ENCODE measurements at places on chromosomes 3 and 15. TPM values are rescaled to one million over a fixed set of nuclear protein-coding genes. Genes with fewer than 3 reads are reported as not detected.

DNA sequence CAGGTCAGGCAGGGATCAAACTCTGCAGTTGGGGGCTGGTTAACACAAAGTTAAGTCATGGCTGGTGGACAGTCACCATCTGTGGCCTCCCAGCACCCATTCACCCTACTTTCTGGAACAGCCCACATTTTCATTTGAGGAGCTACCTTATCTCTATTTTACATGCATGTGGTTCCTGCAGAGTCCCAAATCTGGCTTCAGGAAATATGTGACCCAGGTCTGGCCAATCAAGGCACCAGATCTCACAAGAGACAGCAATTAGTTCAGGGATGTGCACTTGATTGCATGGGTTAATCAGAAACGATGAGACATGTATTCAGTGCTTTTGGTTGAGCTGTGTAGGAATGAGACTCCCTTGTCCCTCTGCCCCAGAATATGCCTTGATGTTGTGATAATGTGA is 170.9 kb downstream of the NR2F2 start:
- DNase-seq: no peak

DNA sequence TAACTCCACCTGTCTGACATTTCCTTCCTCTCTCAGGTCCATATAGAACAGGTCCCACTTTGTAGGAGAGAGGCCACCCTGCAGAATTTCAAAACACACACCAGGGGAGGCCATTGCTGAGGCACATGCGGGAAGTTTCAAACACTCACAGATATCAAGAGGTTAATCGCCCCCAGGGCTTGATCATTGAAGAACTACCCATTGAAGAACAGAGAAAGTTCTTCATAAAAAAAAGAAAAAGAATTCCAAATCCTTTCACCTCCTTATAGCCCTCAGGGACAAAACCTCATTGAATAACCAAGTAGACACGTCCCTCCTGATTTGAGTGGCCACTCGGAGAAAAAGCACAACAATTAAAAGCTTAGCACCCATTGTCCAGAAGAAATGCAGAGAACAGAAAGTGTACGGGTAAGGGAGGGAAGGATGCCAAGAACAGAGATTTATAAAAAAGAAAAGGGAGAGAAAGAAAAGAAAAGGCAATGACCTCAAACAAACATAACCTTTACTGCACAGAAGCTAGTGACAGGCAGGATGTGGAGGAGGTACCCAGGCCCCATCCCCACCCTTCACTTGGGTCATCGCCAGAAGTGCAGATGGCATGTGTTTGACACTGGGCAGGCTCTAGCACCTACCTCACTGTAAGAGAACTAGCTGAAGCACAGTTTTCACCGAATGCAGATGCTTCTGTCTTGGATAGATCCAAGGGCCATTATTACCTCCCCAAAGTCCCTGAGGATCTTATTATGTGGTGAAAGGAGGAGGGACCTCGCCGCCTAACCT is 112.3 kb upstream of the HES1 start:
- DNase-seq: no peak

DNA sequence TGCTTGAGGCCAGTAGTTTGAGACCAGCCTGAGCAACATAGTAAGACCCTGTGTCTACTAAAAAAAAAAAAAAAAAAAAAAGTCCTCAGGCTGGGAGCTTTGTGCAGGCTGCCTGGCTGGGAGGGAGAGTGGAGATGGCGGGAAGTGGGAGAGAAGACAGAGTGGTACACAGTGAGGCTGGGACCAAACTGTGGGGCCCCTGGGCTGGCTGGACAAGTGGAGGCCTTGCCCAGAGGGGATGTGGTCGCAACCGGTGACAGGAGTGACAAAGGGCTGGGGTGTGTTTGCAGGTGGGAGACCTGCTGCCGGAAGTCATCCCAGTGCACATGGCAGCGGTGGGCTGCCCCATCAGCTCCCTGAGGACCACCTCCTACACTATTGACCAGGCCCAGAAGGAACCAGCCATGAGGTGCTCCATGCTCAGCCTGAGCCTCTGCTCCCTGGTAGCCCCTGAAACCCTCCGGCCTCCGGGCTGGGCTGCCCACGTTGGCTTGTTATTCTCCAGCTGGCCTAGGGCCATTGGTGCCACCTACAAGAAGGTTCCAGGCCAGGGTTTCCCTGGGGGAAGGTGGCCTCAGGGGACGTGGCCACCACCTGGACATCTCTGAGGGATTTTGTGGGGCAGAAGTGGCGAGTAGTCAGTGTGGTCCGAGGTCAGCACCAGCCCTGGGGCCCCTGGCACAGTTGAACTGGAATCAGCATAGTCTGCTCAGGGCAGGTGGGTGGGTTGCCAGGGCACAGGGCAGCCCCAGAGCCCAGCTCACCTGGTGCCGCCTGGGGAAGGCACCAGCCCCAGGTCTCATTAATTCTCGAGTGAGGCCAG is 22.7 kb downstream of the ACAA1 start:
- peak; percentile 13 for DNase-seq

DNA sequence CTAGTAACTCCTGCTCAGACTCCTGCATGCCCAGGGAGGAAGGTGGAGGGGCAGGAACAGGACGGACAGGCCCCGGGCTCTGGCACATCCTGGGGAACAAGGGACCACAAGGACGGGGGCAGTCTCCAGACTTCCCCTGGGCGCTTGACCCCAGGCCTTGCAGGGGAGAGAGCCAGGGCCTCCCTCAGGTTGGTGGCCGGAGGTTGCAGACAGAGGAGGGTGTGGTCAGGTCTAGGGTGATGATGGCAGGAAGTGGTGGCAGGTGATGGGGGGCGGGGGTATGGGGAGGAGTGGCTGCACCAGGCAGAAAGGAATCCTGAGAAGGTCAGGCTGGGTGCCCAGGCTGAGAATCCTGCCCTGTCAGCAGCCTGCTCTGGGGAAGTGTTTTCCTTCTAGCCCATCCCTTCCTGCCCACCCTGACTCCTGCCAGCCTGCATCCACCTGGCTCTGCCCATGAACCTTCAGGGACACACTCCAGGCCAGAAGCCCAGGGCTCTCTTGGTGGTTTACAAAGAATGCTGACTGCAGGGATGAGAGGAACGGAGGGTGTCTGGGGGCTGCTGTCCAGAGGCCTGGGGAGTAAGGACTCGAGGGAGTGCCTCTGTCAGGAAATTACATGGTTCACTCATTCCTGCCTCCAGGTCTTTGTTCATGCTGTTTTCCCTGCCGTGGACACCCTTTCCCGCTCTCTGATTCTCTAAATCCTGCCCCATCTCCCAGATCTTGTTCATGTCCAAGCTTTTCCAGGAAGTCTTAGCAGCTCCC is 15.8 kb downstream of the LOXL1 start:
- no peak for DNase-seq

MYH15 gene
- 0.31 TPM for total RNA-seq

- no peak for DNase-seq
Observed at GRCh38 chr15:74864296-74864695, 8.9 kb downstream of the SCAMP2 start.

- no peak for DNase-seq
Observed at GRCh38 chr15:63586790-63587189, 10.4 kb upstream of the FBXL22 start.

DNA sequence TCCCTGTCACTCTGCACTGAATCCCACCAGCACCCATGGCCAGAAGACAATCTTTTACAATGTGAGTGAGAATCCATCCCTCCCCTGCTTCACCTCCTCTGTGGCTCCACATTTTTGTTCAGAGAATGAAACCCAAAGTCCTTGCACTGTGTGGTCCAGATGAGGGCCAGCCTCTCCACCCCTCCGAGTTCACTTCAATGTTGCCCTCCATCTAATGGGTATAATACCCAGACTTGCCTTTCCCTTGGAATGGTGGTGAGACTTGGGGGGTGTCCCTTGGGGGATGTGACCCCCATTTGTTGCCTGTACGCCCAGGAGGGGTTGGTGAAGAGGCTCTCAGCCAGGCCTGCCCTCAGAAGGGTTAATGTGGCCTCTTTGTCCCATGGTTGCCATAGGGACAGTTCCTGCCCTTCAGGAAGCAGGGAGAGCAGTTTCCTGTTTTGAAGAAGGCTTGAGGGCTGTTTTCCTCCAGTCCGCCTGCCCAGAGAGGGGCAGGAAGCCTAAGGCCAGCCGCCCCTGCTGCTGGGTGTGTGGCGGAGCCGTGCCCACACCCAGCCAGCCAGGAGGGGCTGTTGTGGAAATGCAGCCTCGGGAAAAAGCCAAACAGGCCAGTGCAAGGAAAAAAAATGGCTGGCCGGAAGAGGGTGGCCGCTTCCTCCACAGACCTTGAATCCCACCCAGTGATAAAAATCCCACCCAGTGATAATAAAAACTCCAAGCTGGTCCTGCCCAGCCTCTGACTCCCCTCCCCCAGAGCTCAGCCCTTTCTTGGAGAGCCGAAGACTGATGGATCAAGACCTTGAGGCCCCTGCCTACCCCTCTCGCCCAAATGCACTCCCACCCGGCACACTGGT is 14.6 kb upstream of the FGD5 start:
- peak; percentile 67 for DNase-seq

DNA sequence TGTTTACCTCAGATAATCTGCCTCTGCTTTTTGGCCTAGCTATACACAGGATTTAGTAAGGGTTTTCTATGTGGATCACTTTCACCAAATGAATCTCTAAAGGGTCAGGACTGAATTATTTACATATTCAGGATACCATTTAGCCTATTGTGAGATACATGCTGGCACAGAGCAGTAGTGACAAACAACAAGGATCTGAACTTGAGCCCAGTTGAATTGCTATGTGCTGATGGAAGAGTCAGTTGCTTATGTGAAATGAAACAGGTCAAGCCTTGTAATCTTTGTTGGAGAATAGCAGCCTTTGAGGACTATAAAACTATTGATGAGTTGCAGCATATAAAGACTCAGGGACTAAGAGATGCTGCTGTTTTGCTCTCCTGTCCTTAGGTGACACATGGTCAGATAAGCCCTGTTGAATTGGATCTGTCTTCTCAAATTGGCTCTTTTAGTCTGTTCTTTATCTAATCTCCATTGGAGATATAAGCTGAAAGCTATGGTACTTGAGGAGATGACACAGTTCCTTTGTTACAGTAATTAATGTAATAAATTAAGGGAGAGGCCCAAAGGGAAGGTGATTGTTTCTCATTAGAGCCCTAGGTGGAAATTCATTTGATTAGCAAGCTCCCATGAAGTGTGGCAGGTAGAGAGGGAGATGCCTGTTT is 30.4 kb downstream of the ZNF609 start:
- no peak for DNase-seq
